ENCODE measurements at places on chromosomes 16 and 17.

DNA sequence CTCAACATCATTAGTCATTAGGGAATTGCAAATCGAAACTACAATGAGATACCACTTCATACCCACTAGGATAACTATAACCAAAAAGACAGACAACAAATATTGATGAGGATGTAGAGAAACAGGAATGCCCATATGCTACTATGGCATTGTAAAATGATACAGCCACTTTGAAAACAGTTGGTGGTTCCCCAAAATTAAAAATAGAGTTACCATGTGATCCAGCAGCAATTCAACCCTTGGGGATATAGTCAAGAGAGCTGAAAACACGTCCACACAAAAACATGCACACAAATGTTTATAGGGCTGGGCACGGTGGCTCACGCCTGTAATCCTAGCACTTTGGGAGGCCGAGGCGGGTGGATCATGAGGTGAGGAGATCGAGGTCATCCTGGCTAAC lies 10.0 kb upstream of the PECAM1 start:
- no peak for DNase-seq

- no peak for DNase-seq
These were observed 41.8 kb upstream of the SEC14L1 start for GRCh38 chr17:77098884-77099545.

DNA sequence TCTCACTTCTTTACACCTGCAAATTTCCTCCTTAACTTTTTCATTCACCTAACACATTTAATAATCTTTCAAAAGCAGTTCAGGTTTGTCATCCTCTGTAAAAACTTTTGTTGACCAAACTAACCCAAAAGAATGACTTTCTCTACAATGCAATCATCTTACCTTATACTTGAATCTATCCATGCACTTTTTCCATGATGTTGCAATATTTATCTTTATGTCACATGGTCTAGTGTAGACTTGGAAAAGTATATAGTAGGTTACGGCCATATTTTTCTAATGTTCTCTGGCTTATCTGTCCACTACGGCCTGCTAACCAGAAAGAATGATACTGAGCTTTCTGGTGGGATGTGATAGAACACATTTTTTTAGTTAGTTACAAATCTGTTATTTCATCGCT lies 431.0 kb upstream of the SOX9 start:
- DNase-seq, result no peak

GRCh38 chr17:5065227-5065744 lies 13.0 kb upstream of the ZFP3 start:
- no peak for DNase-seq

DNA sequence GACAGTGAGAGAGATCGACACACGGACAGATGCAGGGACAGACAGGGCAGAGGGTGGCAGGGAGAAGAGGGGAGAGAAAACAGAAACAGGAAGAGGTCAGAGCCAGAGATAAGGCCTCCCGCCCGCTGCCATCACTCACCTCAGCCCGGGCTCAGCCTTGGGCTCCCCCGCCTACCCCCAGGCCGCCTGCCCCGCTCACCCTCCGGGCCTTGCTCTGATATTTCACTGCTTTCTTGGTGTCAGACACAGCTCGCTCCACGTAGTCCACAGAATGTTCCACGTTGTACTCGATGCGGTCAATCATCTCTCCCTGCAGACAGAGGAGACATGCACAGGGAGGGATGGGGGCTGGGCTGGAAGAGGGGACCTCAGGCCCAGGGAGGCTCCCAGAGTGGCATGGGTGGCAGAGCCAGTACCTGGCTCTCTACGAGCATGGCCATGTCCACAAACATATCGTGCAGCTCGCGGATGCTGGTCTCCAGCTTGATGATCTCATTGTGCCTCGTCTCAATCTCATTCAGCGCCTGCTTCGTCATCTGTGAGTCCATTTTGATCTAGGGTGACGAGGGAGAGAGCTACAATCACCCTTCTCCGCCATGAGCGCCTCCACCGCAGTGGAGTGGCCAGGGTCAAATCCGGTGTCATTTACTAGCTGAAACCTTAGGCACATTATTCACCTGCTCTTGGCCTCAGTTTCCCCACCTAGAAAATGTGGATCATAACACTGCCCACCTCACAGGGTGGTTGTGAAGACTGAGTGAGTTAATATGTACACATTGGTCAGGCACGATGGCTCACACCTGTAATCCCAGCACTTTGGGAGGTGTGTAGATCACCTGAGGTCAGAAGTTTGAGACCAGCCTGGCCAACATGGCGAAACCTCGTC lies 8.2 kb downstream of the HSD3B7 start:
- DNase-seq, result no peak

DNA sequence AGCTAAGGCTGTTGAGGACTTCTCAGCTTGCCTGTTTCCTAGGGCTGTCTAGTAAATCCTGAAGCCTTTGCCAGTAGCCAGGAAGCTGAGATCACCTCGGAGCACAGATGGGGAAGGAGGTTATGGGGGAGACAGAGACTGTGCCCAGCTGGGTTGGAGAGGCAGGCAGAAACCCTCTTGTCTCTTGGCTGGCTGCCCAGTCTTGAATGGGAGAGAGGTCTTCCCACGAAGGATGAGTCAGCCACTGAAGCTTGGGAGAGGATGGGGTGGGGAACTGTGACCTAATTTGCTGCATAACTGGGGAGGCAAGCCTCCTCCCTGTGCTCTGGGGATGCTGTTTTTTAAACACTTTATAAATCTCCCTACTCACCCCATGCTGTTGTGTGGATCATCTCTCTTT lies 69.8 kb downstream of the SHISA9 start:
- DNase-seq, result no peak

- DNase-seq, result no peak
These were observed 29.6 kb downstream of the SGSM2 start for GRCh38 chr17:2366747-2367494.

DNA sequence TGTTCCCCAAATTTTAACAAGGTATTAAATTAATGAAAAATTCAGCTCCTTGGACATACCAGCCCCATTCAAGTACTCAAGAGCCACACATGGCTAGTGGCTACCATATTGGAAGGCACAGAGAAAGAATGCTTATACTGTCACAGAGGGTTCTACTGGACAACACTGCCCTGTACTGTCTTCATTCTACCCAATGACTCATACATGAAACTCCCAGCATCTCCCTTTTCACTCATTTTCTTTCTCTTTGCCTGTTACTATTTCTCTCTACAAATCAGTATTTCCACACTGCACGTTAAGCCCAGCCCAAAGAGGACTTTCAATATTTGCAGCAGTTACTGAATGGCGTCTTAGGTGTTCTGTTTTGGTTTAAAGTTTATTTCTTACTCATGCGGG lies 72.1 kb upstream of the RCVRN start:
- DNase-seq, result no peak

DNA sequence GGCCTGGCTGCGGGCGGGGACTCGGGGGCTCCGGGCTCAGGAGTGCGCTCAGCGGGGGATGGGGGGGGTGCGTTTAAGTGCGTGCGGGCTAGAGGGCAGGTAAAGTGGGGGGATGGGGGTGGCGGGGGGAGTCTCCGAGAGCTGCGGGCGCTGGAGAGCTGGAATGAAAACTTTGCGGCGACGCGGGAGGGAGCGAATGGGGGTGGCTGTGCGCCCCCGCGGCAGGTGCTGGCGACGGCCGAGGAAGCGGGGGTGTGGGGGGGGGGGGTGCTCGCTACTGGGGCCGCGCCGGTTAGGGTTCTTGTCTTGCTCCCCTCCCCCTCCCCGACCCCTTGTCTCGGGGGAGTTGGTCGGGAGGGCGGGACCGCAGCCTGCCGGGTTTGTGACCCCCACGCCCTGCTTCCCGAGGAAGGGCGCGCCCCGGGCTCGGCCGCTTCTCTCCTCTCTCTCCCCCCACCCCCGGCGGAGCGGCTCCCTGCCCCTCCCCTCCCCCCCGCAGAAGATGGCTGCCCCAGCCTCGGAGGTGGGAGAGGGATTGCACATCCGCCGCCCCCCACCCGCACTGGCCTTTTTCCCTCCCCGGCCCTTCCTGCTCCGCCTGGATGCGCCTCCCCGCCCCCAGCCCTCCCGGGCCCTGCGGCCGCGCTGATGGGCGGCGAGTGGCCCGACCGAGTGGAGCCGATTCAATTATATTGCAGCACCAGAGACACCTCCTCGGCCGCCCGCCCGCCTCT lies 649 bp downstream of the GSE1 start:
- no peak for DNase-seq

- DNase-seq, result no peak
These were observed 1.7 kb upstream of the CYTH1 start for GRCh38 chr17:78783711-78784324.

- no peak for DNase-seq
These were observed 124.9 kb upstream of the CORO6 start for GRCh38 chr17:29747660-29748059.

DNA sequence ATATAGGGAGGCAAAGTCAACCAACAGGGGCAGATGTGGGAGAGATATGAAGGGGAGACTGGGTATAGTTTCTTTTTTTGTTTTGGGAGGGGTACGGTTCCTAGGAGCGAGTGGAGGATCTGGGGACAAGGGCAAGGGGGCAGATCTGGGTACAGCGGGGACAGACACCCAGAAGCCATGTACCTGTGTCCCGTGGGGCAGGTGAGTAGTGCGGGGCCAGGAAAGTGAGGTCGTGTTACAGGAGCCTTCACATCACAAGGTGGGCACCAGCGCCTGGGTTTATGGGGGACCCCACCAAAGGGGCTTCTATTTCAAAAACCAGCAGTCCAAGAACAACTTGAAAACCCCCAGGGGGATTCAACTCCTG lies 11.5 kb downstream of the LITAF start:
- DNase-seq, result no peak

- DNase-seq, result no peak
These were observed 210.9 kb downstream of the XYLT1 start for GRCh38 chr16:17259751-17260270.

- no peak for DNase-seq
These were observed 685 bp downstream of the FASN start for GRCh38 chr17:82097184-82097918.

- DNase-seq, result no peak
These were observed 6.2 kb downstream of the ACD start for GRCh38 chr16:67653789-67654402.
